ENCODE measurements at places on chromosomes 11 and 22.

- DNase-seq, result no peak
These were observed 33.4 kb downstream of the ARHGAP1 start for GRCh38 chr11:46667043-46667481.

DNA sequence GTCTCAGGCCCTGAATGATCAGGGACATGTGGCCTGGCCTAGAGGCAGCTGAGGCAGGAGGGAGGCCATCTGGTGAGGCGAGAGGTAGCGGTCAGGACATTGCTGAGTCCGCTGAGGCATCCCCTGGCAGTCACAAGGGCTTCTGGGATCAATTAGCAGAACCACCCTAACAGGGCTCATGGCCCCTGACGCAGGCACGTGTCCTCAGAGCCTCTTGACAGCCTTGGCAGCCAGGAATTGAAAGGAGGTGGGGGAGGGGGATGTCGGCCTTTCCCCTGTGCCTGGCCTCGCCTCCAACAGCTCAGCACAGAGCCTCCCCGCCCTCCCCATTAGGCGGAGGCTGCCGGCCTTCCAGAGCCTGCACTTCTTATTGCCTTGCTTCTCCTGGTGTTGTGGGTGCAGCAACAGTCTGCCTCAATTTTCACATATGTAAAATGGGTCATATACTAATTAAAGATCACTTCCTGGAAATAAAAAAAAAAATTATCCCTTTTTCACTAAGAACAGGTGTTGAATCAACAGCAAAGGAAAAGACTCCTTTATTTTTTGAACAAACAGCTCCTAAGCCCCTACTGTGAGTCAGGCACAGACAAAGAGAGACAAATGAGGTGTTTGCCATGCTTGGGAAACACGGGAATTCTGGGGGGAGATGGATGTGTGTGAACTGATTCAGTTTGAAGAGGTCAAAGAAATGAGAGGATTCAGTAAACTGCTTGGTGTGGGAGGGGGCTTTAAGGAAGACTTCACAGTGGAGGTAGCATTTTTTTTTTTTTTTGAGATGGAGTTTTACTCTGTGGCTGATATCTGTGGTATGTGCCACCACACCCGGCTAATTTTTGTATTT lies 55.3 kb downstream of the NFAM1 start:
- DNase-seq, result peak; percentile 84

DNA sequence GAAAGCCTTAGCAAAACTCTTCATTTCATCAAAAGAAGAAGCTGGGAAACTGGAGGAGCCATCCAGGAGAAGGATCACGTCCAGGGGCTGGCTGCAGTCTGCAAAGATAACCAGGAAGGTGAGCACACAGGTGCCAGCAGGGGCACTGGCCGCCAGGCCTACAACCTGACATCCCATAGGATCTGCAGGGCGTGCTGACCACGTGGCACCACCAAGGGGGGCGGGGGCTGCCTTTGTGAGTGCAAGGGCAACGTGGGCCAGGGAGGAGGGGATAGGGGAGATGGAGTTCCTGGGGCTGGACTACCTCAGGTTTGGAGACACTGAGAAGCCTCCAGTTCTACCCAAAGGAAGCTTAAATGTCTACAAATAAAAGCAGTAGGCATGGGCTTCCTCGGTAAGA lies 102.7 kb upstream of the CCT8L2 start:
- DNase-seq, result no peak

DNA sequence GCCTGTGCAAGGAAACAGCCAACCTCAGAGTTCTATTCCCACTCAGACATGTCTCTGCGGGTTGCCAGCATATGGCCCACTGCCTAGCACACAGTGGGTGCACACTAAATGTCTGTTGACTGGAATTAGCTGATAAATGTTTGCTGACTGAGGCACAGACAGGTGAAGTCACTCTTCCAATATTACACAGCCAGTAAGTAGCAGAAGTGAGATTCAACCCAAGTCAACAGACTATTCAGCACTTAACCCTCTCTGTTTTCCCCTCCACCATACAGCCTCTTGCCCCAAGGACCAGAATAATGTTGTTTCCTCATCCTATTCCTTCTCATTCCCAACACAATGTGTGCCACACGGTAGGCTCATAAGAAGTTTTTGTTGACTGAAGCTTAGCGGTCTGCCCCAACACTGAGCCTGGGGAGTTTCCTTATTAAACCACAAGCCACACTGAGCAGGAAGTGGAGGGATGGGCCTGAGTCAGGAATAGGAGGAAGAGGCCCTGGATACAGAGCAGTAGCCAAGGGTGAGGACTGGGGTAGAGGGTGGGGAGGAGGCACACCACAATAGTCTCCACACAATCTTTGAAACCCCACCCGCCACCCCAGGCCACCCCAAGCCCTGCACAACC lies 15.7 kb upstream of the IL10RA start:
- peak; percentile 47 for DNase-seq

DNA sequence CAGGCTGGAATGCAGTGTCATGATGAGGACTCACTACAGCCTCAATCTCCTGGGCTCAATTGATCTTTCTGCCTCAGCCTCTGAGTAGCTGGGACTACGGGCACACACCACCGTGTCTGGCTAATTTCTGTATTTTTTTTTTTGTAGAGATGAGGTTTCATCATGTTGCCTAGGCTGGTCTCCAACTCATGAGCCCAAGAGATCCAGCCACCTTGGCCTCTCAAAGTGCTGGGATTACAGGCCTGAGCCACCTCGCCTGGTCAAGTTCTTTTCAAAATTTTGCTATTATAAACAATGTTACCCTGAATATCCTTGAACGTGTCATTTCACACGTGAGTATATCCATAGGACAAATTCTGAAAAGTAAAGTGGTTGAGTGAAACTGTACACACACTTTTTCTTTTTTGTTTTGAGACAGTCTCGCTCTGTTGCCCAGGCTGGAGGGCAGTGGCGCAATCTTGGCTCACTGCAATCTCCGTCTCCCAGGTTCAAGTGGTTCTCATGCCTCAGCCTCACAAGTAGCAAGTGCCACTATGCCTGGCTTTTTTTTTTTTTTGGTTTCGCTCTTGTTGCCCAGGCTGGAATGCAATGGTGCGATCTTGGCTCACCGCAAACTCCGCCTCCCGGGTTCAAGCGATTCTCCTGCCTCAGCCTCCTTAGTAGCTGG lies 21.6 kb upstream of the EP300 start:
- DNase-seq, result peak; percentile 69
